ENCODE measurements at places on chromosomes 13 and 19. TPM values are rescaled to one million over a fixed set of nuclear protein-coding genes. Genes with fewer than 3 reads are reported as not detected.

Gene ZNF254
- total RNA-seq, result 17.3 TPM

Gene LILRB2
- total RNA-seq, result 4.7 TPM

Gene CHST8
- not detected for total RNA-seq

Gene SERP2
- 6.0 TPM for total RNA-seq

Gene U2AF1L4
- total RNA-seq, result 32.4 TPM

Gene PRRG2
- total RNA-seq, result 25.1 TPM

Gene FAM216B
- total RNA-seq, result not detected

All from mucosa of descending colon (tissue), 3 donors.